Anterior cingulate cortex (tissue), 58 donors: ENCODE measurements at places on chromosomes 11 and 22.

- DNase-seq = no peak
Measured at GRCh38 chr11:76885390-76886097, 24.8 kb downstream of the ACER3 start.

DNA sequence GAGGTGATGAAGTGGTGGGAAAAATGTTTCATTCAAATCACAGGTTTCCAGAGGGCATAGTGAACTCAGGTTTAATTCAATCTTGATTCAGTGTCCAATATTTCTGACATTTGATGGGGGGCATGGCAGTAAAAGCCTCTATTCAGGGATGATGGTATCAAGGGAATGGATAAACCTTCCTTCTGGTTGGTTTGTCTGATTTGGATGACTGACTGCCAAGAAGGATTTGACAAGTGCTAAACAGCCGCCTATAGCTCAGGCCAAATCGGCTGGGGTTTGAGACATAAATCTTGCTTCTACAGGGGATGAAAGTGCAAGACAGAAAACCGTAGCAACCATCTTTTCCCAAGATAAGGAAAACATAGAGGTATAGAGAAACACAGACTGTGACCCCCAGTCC, 121.8 kb upstream of the C11orf87 start:
- DNase-seq = no peak

- DNase-seq = no peak
Measured at GRCh38 chr11:103637295-103637694, 399.1 kb upstream of the DDI1 start.

DNA sequence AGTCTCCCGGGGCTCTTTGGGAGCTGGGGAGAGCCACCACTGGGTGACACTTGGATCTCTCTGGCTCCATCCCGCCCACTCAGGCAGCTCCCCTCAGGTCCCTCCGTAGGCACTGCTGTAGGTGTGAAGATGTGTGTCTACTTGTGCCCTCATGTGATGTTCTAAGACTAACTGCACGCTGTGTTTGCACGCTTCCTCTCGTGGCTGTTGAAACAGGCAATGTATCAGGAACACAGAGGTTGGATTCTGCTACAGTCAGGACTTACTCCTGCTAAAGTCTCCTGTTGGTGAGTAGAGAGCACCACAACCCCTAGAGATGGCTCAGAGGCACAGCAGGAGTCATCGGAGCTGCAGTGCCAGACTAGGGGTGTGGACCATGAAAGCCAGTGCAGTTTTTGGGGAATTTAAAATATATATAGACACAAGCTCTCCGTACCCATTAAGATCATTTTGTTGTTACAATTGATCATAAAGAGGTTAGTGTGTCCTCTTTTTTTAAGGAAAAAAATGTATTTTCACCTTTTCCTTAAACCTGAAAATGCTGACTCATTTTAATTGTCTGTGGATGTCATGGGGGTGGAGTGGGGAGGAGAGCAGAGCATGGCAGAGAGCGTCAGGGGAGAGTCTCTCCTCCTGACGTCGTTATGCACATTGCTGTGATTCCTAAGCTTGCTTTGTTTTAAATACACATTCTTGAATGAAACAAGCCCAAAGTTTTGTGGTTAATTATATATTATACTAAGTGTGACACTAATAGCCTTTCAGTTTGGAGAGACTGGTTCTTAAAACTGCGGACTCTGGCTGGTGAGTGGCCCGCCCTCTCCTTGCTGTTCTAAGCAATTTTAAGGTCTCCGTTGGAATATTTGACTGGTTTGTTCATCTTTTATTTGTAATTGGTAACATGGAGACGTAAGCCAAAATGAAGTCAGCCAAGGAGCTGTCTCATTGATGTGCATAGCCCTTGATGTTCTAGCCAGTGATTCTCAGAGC, 16.2 kb upstream of the CTTN start:
- DNase-seq = no peak

GRCh38 chr11:103315248-103315647, 206.0 kb downstream of the DYNC2H1 start:
- no peak for DNase-seq

DNA sequence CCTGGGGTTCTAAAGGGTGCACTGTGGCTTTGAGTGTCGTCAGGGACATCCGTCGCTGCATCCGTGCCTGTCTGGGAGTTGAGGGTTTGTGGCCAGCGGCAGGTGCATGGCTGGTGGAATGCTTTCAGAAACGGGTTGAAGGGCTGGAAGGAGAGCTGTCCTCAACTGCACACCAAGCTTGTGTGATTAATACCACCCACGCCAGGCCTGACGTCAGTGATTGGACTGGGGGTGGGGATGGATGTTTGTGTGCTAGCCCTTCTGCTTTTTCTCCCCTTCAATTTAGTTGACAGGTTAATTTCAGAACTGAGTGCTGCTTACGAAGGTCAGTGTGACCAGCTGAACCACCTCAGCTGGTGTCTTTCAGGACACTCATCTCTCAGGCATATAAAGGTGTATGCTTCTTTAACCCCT, 3.2 kb upstream of the GAB2 start:
- no peak for DNase-seq

DNA sequence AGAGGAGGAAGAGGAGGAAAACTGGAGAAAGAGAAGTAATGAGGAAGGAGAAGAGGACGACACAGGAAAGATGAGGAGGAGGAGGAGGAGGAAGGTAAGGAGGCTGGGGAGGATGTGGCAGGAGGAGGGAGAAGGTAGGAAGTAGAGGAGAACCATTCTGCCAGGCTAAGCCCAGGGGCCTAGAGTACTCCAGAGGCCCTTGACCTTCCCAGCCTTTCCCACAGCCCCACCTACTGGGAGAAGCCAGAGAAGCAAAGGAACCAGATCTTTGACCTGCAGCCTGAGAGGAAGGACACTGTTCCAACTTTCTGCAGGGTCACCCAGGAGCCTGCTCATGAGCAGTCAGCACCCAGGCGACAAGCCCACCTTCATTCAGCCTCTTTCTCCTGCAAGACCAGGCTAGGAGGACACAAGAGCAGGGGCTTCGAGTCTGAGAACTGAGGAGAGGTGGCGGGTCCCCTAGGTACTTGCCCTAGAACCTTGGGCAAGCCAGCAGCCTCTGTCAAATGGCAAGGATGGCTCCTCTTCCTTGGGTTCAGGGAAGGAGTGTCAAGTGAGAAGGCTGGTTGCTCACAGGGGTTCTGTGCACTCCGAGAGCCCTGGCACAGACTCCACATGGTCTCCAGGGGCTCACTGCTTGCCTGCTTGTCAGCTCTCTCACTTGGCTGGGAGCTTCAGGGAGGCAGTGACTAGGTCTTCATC, 27.9 kb upstream of the OAF start:
- DNase-seq = no peak

- DNase-seq = no peak
Measured at GRCh38 chr11:94974178-94974577, 669 bp downstream of the KDM4D start.

DNA sequence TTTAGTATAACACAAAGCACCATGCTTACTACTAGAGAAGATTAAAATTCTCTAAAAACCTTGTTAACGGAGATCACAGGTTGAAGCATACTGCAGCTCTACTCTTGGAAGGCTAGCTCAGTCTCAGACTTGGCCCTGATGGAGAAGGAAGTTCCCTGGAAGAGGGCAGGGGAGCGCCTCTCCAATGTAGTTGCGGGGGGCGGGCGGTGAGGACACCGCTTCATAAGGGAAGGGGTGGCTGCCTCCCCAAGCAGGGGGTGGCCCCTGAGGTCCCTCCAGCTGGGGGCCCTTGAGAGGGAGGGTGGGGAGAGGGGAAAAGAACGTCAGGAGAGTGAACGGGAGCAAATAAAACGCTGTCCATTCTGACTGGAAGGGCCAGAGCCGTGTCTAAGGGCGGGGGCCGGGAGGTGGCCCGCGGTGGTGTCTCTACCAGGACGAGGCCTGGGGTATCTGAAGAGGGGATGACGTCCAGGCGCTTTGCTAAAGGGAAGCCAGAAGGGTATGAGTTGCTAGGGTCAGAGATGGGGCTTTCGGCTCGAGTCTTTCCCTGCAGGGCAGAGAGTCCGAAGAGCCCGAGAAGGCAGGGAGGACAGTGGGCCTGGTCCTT, 553 bp upstream of the USP47 start:
- no peak for DNase-seq

DNA sequence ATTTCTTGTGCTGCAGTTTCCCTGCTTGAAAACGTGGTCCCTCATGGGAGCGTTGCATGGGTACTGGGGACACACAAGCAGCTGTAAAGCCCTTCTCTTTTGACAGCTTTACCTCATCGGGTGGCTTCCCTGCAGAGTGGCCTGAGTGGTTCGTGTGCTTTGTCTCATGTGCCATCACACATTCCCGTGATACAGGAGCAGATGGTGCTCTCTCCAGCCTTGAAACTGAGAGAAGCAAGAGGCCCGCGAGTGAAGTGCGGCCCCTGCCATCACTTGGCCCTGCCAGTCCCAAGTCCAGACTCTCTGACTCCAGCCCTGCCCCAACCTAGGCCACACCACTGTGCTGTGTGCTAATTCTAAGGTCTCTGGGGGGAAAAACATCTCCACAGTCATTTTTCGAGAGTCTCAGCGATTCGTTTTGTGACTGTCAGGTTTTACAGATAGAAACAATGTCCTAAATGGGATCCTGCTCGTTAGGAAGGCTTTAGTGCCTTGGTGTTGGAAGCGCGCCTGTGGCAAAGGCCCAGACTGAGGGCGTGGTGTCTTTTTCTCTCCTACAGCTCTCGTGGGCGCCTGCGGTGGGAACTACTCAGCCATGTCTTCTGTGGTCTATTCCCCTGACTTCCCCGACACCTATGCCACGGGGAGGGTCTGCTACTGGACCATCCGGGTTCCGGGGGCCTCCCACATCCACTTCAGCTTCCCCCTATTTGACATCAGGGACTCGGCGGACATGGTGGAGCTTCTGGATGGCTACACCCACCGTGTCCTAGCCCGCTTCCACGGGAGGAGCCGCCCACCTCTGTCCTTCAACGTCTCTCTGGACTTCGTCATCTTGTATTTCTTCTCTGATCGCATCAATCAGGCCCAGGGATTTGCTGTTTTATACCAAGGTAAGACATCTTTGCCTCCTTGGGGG, 64.2 kb downstream of the KREMEN1 start:
- no peak for DNase-seq

DNA sequence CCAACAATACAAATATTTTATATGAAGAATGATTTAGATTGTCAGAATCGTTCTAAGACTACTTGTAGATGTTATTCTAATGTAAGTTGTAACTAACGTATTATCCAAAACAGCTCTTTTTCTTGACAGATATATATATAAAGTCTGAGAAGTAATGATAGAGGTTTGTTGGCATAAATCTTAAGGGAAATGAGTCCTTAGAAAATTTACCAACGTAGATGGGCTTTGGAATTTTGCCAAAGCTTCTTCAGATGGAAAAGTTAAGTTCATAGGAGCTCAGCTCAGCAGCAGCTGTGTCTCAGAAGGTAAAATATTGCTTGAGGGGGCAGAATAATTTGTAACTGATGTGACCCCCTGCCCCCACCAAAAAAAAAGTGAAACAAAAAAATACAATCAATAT, 66.7 kb downstream of the BID start:
- no peak for DNase-seq

GRCh38 chr11:2791521-2792380, 92.0 kb upstream of the KCNQ1OT1 start:
- DNase-seq = no peak

- no peak for DNase-seq
Measured at GRCh38 chr11:36774603-36775002, 176.6 kb upstream of the RAG2 start.
